Mucosa of gallbladder (tissue), 1 donor: ENCODE measurements at places on chromosomes 2 and 18. TPM values are rescaled to one million over a fixed set of nuclear protein-coding genes. Genes with fewer than 3 reads are reported as not detected.

The SPDYA gene
- 0.89 TPM for total RNA-seq

DNA sequence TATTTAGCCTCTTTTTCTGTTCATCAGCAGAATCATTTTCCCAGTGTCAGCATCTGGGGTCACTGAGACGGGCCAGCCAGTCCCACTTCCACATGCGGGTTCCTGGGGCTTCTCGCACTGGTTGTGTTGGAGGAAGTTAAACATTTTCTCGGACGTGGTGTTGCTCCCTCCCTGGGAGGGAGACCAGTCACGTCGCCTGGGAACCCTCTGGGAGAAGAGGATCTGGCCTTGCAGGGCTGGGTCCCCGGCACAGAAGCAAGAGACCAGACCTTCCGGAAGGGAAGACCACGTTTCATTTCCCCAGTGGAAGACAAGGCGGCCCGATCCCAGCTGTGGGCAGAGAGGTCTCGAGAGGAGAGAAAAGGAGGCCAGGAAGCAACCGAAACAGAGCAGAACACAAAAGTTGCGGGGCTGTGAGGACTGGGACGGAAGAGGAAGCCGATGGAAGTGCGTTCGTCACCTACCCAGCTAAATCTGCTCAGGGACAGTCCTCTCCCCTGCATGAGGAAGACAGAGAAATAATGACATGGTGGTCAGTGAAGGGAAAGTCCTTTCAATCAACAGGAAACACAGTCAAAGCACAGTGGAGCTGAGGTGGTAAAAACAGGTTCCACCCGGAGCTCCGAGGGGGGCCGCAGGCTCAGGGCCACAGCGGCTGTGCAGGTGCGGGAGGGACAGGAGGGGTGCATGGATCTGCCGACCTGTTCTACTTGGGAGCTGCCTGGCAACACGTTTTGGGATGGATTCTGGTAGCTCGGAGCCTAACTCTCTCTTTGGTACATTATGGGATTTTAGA is 144.4 kb downstream of the MBP start:
- no peak for DNase-seq

DNA sequence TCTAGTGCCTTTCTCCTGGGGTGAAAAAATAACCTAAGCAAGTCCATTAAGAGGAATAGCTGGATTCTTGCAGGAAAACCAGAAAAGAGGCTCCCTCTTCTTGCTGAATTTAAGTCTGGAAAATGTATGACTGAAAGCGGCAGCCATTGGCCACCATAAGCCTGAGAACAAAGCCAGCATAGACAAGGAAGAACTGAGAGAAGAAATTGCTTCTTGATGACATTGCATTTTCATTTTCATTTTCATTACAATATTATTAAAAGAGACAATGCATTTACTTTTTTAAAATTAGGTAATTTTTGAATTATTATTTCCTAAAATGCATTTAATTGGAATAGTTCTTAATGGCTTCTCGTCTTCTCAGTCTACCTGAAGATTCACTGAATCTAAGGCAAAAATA is 1157.5 kb upstream of the ZEB2 start:
- no peak for DNase-seq

DNA sequence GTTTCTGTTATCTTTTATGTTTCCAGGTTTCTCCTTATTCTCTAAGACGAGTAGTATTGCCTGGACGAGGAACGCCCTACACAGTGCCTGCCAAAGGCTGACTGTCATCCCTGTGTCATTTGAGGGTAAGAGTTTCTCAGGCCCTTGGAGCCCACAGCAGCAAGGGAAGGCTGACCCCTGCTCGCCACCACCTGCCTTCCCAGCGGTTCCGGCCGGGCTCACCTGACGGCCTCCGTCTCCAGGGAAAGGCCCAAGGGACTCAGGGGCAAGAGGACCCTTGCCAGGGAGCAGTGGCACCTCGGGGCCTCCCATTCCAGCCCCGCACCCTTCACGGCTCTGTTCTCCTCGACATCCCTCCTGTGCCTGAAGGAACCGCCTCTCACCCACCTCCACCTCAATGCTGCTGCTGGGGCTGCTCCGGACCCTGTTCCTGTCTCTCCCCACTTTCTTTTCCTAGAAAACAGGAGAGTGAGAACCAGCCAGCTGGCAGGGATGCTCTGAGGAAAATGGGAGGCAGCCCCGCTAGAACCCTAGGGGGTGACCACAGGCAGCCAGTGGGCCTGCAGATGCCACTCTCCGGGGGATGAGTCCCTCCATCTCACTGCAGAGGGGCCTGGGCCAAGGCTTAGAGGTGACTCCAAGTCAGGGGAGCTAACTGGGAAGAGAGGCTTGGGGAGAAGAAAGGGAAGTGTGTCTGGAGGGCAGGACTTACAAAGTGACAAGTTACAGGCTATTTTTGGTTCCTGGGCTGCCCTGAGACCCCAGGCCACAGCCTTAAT is 1.9 kb downstream of the LIMS2 start:
- peak; percentile 9 for DNase-seq
